Fibroblast of lung (primary cell): ENCODE measurements at places on chromosomes 11 and 22.
A peak's percentile ranks its signal among the peaks of the same experiment; 100 is the strongest.

- DNase-seq = peak; percentile 54
- no peak overlapping the region for H3K4me3 ChIP-seq
- no peaks in the 10 kb centered on the region for H3K4me1 ChIP-seq
- H3K27ac ChIP-seq = no peak overlapping the region
Observed at GRCh38 chr11:12717851-12718291, 43.6 kb downstream of the TEAD1 start.

GRCh38 chr22:48531761-48532435 is 1295.8 kb downstream of the BRD1 start:
- H3K36me3 ChIP-seq = no peaks in the 10 kb centered on the region
- H3K4me3 ChIP-seq = no peak overlapping the region
- DNase-seq = no peak
- H3K4me1 ChIP-seq = no peaks in the 10 kb centered on the region

DNA sequence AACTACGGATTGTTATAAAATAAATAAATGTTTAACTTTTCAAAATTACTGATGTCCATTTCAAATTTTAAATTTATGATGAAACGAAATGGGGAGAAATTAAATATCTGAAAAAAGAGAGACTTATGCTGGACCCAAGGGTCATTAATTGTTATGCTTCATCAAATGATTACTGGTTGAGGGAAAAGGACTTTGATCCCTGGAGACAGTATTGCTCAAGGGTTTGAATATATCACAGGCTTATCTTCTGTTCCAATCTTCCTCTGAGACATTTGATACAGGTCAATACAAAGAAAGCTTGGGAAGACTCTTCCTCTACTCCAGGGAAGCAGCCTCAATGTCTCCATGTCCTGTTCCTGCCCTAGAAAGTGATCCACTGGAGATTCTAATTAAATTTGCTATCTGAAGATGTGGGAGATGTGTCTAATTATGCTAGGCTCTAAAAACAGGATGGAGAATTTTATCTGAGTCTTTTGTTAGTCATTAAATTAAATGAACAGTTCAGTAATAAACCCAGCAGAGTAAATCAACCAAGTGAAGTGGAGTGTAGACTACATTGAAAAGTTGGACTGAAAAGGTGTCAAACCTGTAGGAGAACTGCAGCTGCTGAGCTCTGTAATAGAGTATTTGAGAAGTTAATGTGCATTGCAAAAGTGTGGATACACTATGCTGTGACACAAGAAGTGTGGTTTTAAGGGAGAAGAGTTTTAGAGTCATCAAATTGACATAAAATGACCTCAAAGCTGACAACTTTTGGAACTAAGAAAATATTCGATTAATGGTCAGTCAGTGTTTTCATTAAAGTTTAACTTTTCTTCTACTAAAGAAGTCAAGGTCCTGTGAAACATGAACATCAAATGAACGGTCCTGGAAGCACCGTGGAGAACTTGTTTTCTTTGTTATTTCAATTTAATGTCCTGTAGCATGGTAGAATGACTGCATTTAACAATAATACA is 623.7 kb upstream of the CCDC90B start:
- no peak overlapping the region for H3K4me3 ChIP-seq
- no peak for DNase-seq
- no peaks in the 10 kb centered on the region for H3K36me3 ChIP-seq
- H3K4me1 ChIP-seq = no peaks in the 10 kb centered on the region

DNA sequence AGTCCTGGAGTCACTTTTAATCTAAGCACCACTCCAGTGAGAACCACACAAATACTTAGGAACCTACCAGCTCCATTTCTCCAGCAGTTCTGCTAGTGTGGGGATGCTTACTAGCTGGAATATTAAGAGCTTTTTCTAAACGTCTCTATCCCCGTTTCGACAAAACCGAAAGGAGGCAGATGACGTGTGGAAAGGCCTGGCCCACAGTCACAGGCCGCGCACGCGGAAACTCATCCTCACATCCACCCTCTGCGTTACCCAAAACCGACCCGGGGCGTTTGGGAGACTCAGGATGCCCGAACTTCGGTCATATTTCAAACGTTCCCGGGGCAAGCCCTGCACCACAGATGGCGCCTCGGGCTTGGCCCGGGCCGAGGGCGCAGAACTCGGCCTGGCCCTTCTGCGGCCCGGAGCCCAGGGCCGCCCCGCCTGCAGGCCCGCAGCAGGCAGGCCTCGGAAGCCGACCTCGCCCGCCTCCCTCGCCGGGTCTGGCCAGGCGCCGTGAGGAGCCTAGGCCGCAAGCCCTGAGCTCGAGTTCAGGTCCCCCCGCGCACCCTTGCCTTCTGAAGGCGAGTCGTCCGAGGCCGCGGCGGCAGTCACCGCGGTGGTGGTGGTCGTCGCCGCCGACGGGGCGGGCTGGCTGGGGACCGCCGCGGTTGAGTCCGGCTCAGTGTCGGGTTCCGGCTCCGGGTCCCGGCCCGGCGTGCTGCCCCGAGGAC is 473 bp downstream of the FNBP4 start:
- H3K27me3 ChIP-seq = no peaks in the 10 kb centered on the region
- H3K4me1 ChIP-seq = peaks cover 3% of the 10 kb centered on the region
- peak overlapping the region; percentile 99 for H3K27ac ChIP-seq
- H3K4me3 ChIP-seq = peak overlapping the region; percentile 98
- peak; percentile 70 for DNase-seq
- H3K36me3 ChIP-seq = peaks cover 9% of the 10 kb centered on the region

DNA sequence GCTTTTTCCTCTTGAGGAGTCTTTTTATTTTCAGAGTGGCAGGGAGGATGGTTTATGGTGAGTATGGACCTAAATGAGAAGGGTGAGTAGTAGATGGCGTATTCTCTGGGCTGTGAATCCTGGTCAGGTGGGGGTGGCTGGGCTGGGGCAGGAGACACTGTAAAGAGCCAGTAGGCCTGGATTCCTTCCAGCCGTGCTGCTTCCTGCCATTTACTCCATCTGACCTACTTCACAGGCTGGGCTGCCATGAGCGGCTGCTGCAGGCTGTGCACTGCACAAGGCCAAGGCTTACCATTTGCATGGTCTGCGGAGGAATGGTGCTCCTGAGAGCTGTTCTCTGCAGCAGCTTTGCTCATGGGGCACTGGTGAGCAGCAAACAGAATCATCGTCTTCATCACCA is 297.6 kb downstream of the KIRREL3 start:
- H3K36me3 ChIP-seq = no peaks in the 10 kb centered on the region
- no peak for DNase-seq
- H3K4me1 ChIP-seq = no peaks in the 10 kb centered on the region
- H3K27me3 ChIP-seq = no peaks in the 10 kb centered on the region
- no peak overlapping the region for H3K4me3 ChIP-seq

- H3K36me3 ChIP-seq = no peaks in the 10 kb centered on the region
- no peaks in the 10 kb centered on the region for H3K27me3 ChIP-seq
- H3K27ac ChIP-seq = no peak overlapping the region
- no peak for DNase-seq
- H3K4me1 ChIP-seq = no peaks in the 10 kb centered on the region
Observed at GRCh38 chr11:80758787-80759186, 1318.0 kb upstream of the TENM4 start.

DNA sequence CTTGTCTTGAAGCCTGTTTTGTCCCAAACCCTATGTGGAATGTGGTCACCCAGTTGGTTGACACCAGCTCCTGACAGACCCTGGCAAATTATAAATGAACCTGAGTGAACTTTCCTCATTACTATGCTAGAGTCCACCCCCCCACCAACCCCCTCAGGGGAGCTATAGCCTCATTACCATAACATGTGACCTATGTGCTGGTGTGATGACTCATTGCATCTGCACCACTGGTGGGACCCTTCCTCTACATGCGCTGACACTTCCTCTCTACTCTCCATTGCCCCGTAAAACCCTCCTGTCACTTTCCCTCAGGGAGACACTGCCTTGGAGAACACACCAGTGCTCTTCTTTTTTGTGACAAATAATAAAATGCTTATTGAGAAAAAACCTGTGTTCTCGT is 105.0 kb upstream of the SESN3 start:
- no peak for DNase-seq
- H3K4me3 ChIP-seq = no peak overlapping the region
- peaks cover 6% of the 10 kb centered on the region for H3K4me1 ChIP-seq
- H3K27me3 ChIP-seq = no peaks in the 10 kb centered on the region
- no peaks in the 10 kb centered on the region for H3K36me3 ChIP-seq

GRCh38 chr11:130781931-130782330 is 134.3 kb downstream of the SNX19 start:
- peaks cover 17% of the 10 kb centered on the region for H3K4me1 ChIP-seq
- DNase-seq = peak; percentile 35
- H3K4me3 ChIP-seq = no peak overlapping the region
- H3K27me3 ChIP-seq = no peaks in the 10 kb centered on the region

GRCh38 chr11:112221274-112221835 is 4.9 kb upstream of the PTS start:
- no peaks in the 10 kb centered on the region for H3K27me3 ChIP-seq
- H3K27ac ChIP-seq = no peak overlapping the region
- no peaks in the 10 kb centered on the region for H3K36me3 ChIP-seq

- peak overlapping the region; percentile 54 for H3K27ac ChIP-seq
- peaks cover 63% of the 10 kb centered on the region for H3K4me1 ChIP-seq
- peaks cover 5% of the 10 kb centered on the region for H3K36me3 ChIP-seq
- H3K4me3 ChIP-seq = no peak overlapping the region
- no peak for DNase-seq
- H3K27me3 ChIP-seq = no peaks in the 10 kb centered on the region
Observed at GRCh38 chr11:11973866-11974265, 34.6 kb downstream of the DKK3 start.

- H3K36me3 ChIP-seq = no peaks in the 10 kb centered on the region
- no peak overlapping the region for H3K27ac ChIP-seq
Observed at GRCh38 chr11:12271241-12271640, 106.1 kb upstream of the PARVA start.

DNA sequence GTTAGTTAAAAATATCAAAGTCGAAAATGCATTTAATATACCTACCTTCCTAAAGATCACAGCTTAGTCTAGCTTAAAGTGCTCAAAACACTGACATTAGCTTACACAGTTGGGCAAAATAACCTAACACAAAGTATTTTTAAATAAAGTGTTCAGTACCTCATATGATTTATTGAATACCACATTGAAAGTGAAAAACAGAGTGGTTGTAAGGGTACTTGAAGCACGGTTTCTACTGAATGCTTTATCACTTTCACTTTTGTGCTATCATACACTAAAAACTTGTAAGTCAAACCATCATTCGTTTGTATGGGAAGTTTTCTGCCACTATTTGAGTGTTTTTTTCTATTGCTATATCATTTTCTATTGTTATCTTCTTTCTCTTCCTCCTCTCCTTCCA is 36.6 kb downstream of the ZBTB44 start:
- no peak for DNase-seq
- no peaks in the 10 kb centered on the region for H3K36me3 ChIP-seq
- H3K4me1 ChIP-seq = no peaks in the 10 kb centered on the region
- H3K4me3 ChIP-seq = no peak overlapping the region
- H3K27me3 ChIP-seq = no peaks in the 10 kb centered on the region

DNA sequence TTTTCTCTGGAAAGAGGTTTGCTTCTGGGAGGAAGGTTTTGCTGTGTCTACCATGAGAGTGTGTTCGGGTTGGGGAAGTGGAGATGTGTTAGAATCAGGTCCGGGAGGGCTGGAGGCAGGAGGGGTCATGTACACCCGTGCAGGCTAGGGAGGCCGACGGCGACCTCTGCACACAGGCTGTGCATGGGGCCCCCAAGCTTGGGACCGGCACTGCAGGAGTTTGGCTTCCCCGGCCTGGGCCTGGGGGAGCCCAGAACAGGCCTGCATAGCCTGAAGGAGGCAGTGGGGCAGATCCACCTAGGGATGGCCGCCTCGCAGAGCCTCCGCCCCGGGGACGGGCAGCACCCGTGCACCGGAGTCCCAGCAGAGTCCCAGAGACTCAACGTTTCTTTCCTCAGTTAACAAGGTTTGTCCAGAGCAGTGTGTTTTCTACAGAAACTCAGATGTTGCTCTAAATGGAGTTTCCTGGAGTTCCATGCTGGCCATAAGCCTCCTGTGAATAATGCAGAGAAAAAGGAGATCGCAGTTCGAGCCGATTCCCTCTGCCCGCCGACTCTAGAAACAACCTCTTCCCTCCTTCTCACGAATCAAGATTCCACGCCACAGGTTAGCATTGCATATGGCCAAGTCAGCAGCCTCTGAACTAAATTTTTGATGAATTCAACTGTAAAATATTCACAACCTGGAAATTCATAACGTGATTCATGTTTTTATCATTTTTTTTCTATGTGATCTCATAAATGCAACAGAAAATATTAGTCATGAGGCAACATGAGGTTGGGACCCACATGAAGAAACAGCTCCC is 427.3 kb downstream of the BRD1 start:
- no peak for DNase-seq
- no peaks in the 10 kb centered on the region for H3K36me3 ChIP-seq
- H3K27me3 ChIP-seq = no peaks in the 10 kb centered on the region

- H3K36me3 ChIP-seq = peaks cover 19% of the 10 kb centered on the region
- DNase-seq = peak; percentile 63
- H3K27ac ChIP-seq = no peak overlapping the region
- H3K4me1 ChIP-seq = peaks cover 7% of the 10 kb centered on the region
Observed at GRCh38 chr22:41517172-41518047, 26.9 kb downstream of the POLR3H start.

DNA sequence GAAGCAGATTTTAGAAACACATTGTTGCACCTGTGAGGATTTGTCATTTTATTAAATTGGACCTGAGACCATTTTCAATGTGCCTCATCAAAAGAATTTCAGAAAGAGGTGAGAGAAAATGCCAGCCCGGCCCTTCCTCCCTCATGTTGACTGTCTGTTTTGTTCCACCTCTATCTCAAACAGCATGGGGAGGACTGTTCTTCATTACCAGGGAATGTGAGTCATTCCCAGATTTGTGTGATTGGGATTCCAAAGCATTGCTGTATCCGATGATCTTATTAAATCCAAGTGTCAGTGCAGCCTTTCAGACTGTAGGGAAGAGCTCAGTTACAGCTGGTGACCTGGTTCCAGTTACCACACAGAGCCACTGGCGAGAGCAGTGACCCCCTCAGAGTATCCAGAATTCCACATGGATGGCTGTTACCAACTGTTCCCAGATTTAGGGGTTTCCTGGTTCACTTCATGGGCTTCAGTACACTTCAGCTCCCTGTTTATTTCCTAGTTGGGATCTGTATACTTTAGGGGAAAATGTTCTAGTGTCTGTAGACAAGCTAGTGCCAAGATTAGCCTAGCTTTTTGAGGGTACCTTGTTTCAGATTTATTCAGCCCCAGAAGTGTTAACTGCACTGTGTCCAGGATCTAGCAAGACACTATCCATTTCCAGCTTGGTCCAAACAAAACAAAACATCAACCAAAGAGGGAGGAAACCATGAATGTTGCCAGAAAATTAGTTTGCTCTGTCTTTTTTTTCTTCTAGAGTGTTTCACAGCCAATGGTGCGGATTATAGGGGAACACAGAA is 20.9 kb downstream of the KREMEN1 start:
- no peaks in the 10 kb centered on the region for H3K36me3 ChIP-seq
- no peaks in the 10 kb centered on the region for H3K27me3 ChIP-seq
- DNase-seq = peak; percentile 48
- H3K27ac ChIP-seq = peak overlapping the region; percentile 30
- H3K4me1 ChIP-seq = peaks cover 3% of the 10 kb centered on the region

- H3K27ac ChIP-seq = no peak overlapping the region
- no peaks in the 10 kb centered on the region for H3K27me3 ChIP-seq
- DNase-seq = peak; percentile 81
- no peak overlapping the region for H3K4me3 ChIP-seq
Observed at GRCh38 chr11:69867076-69868005, 48.1 kb upstream of the FGF3 start.
